NCI-H446 treated with DMSO at 0.1 percent for 48 hours (cell line): ENCODE measurements at places on chromosomes 6 and 20.

DNA sequence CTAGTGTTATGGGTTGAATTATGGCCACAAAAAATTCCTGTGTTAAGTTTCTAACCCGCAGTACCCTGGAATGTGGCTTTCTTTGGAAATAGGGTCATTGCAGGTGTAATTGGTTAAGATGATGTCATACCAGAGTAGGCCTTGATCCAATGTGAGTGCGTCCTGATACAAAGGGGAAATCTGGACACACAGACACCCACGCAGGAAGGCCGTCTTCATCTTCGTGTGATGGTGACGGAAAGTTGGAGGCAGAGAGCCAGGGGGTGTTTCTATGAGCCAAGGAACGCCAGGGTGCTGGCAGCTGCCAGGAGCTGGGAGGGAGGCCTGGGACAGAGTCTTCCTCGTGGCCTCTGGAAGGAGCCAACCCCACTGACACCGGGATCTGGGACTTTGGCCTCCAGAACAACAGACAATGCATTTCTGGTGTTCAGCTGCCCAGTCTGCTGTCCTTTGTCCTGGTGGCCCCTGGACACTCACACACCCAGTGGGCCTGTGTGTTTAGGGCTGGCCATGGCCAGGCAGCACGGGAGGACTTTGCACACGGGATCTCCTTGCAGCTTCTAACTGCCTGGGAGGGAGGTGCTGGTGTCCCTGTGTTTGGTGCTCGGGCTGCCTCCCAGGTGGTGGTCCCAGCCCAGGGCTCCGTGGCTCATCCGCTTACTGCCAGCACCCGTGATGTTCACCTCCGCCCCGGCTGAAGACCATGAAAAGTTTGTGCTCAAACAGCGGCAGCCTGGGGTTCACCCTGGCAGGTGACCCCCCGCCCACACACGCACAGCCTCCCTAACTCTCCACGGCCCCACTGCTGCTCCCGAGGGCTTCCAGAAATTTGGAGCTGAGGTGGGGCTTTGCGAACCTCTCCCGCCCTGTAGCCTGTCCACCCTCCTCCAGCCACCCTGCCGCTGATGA lies 53.4 kb upstream of the GATA5 start:
- no peak for DNase-seq

DNA sequence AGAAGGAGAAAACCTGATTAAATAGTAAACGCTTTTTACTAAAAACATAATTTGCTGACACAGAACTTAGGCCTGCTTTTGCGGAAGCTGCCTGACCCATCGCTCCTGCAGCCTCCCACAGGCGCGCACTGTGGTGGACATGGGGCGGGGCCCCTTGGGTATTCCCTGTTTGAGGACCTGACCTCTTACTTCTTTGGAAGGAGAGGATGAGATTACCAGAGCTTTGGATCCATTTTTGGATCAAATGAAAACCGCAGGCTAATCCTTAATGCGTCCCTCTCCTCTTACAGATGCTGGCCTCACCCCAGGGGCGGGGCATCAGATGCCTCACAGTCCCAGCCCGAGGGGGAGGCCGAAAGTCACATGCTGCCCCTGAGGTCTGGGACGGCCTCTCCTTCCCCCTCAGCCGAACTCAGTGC lies 151.0 kb downstream of the SCML4 start:
- DNase-seq = no peak

DNA sequence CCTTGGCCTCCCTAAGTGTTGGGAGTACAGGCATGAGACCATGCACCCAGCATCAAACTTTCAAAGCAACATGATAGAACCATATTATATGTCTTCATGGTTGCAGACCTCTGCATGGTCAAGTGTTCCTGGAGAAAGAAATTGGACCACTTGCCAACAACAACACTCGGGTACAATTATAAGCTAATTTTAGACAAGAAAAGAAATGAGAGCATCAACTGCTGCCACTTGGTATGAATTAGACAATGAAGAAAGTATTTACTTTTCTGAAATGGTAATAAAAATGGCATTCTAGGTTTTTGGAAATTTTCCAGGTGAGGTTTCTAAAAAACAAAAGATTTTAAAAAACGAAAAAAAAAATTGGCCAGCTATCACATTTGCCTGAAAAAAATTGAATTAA lies 7.7 kb upstream of the PM20D2 start:
- no peak for DNase-seq

DNA sequence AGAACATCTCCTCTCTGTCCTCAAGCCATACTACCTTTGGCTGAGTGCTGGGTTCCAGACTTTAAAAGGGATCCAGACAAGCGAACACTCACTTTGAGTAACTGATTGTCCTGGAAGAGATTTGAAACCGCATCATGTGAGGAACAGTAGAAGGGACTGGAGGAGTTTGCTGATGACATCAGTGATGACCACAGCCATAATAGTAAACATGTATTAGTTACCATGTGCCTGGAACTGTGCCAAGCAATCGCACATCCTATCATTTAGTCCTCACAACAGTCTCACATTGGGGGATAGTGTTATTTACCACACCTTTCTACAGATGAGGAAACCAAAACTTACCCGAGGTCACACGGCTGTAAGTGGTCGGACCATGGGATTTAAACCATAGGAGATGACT lies 39.8 kb downstream of the ARMC2 start:
- no peak for DNase-seq

DNA sequence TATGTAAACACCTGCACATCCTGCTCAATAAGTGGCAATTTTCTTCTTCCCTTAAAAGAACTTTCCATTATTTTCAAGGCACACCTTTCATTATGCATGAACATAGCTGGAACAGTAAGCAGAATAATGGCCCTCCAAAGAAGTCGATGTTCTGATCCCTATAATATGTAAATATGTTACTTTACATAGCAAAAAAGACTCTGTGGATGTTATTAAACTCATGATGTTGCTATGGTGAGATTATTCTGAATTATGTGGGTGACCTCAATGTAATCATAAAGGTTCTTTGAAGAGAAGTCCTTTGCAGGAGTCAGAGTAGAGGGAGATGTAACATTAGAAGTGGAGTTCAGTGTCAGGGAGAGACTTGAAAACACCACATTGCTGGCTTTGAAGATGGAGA lies 299.9 kb upstream of the PLN start:
- no peak for DNase-seq

GRCh38 chr20:48995589-48995988 lies 50.5 kb upstream of the CSE1L start:
- DNase-seq = no peak
